ENCODE measurements at places on chromosomes 4 and X.

GRCh38 chr4:174156239-174156826, 127.1 kb downstream of the FBXO8 start:
- peak; percentile 27 for DNase-seq

DNA sequence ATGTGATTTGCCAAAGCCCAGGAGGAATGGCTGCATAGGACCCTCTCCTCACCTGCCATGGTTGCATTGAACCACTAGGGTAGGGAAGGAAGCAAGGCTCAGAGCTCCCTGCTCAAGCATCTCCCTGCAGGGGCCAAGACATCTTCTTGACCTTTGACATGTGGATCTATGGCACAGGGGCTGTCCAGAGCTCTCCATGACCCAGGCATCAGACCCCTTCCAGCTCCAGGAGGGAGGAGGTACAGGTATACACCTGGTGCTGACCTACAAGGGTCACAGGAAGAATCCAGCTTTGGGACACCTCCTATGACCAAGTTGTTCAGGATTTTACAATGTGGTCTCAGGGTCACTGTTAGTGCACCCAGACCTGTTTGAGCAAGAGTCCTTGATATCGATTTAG, 23.2 kb upstream of the ASMTL start:
- DNase-seq = no peak

GRCh38 chrX:103556963-103557612, 28.2 kb upstream of the TCEAL4 start:
- no peak for DNase-seq

- no peak for DNase-seq
These were observed 1037.8 kb downstream of the STPG2 start for GRCh38 chr4:97105347-97106099.

DNA sequence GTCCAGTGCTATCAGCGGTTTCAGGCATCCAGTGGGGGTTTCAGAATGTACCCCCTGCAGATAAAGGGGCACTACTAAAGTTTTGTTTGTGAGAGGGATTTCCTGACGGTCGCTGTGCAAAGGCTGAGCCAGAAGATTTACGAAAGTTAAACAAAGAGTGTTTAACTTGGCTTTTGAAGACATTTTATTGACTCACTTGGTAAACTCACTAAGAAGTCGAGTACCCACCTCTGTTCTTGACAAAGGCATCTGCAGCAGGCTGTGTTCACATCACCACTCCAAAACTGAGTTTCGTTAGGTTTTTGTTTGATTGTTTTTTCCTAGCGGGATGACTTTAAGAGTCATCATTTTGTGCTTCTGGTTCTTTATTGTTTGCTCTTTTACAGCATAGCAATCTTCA, 143.9 kb upstream of the TBL1X start:
- DNase-seq = no peak

DNA sequence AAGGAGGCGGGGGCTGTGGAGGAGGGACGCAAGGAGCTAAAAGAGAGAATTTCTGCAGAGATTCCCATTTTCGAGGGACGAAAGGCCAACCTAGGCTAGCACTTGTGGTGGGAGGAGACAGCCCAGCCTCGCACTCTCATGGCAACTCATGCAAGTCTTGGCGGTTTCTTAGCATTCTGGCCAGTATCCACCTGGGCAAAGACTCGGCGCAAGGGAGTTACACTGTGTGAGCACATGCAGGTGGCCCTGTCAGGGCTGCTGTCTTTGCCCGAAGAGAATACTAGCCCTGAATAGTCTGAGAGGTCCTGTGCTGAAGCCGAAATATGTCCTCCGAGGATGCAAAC, 15.5 kb downstream of the MCF2 start:
- no peak for DNase-seq

- DNase-seq = no peak
These were observed 1383.1 kb downstream of the C4orf33 start for GRCh38 chr4:130479020-130479419.

GRCh38 chrX:82711457-82711856, 796.6 kb upstream of the POU3F4 start:
- DNase-seq = no peak

GRCh38 chrX:12610079-12610478, 181.1 kb upstream of the PRPS2 start:
- no peak for DNase-seq

DNA sequence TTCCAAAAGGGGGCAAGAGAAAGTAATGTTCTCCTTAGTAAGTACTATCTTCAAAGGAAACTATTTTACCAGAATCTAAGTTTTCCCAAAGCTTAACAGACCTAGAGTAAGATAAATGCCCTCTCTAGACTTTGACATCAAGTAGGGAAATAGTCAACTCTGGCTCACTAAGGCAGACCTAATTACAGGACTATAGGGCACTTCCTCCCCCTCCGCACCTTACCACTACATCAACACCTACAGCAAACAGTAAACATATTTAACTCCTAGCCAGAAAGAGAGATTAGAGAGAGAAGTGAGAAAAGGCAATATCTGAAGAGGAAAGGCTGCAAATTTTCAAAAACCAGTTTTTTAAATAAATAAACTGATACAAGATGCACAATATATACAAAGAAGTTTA, 60.4 kb downstream of the CNOT6L start:
- DNase-seq = no peak

- DNase-seq = no peak
These were observed 943.6 kb downstream of the DMD start for GRCh38 chrX:32267796-32268195.

DNA sequence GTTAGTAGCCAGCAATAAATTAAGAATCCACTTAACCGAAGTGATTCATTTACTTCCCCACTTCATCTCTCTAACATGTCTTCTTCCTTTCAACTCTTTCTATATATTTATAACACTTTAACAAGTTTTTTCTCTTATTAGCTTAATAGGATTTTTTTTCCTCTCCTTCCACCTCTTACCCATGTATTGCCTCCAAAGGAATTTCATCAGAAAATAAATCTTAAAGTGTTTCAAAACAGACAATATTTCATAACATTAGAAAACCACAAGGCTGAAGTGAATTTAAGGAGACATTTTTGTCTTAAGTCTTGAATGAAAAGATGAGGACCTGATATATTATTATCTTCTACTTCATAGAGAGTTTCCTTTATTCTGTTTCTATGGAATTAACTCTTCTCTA, 101.5 kb downstream of the PDGFC start:
- DNase-seq = no peak

GRCh38 chr4:38078590-38079421, 118.6 kb downstream of the PTTG2 start:
- DNase-seq = no peak

DNA sequence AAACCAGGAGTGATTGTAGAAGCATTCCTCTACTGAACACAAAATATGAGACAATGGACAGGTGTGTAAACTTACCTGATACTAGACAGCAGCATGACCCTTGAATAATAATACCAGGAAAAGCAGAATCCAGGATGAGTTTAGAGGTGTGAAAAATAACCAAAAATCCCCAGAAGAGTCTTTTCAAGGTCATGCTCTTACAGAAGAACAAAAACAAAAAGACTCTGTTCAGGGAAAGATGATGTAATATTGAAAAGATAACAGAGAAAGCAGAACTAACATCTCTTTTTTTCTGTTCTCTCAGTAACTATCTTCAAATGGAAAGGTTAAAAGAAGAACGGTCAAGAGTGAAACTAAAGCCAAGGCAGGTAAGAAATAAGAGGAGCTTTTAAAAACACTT, 14.0 kb upstream of the ARHGAP10 start:
- no peak for DNase-seq

DNA sequence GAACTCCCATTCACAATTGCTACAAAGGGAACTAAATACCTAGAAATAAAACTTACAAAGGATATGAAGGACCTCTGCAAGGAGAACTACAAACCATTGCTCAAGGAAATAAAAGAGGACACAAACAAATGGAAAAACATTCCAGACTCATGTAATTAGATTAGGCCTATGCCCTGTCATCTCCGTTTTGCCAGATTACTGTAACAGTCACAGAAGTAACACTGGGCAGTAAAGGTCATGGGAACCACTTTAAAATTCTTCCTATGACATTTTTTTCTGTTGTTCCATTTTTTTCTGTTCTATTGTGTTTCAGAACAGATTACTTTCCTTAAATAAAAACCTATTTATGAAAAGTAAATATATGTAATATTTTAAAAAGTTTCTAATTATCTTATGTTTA, 199.4 kb upstream of the CENPE start:
- DNase-seq = no peak

DNA sequence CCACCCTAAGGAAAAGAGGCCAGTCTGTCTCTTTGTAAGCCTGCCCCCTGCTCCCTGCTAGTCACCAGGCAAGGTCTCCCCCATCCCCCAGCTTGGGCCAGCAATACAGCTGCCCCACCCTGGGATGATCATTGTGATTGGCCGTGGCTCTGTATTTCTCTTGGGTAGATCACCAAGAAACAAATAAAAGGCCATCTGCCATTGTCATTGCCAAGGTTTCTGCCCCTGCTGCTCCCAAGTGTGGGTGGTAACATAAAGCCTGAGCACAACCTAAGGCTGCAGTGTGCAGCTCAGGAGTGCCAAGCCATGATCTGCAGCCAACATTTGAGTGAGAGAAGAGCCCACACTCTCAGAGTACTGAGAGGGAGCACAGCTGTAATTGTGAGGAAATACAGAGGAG, 241.0 kb upstream of the POF1B start:
- DNase-seq = no peak

DNA sequence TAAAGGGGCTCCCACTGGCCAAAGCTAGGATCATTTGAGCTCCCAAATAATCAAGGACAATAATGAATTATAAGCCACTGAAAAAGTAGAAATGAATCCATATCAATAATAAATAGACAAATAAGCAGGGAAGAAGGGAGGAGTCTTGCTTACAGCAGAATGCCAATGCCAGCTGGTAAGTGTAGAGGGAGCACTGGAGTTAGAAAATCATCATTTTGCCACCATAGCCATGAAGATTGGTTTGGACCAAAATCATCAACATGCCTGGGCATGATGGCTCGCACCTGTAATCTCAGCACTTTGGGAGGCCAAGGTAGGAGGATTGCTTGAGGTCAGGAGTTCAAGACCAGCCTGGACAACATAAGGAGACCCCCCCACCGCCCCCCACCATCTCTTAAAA, 20.4 kb upstream of the SH3KBP1 start:
- DNase-seq = no peak

DNA sequence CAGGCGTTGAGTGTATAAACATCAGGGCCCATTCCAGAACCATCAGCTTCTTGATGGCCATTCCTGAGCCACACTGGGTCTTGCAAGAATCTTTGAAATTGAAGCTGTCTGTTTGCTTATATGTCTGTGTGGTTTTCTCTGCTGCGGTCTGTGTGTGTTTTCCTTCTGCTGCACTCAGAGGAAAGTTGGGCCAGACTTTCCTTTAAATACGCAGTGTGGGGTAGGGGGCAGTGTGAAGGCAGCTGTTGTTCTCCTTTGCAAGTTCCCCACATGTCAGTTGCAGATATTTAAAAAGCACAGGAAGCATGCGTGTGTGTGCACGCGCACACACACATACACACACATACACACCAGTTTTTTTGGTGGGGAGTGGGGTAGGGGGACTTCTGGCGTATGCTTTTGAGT, 32.1 kb downstream of the CCKAR start:
- DNase-seq = no peak

DNA sequence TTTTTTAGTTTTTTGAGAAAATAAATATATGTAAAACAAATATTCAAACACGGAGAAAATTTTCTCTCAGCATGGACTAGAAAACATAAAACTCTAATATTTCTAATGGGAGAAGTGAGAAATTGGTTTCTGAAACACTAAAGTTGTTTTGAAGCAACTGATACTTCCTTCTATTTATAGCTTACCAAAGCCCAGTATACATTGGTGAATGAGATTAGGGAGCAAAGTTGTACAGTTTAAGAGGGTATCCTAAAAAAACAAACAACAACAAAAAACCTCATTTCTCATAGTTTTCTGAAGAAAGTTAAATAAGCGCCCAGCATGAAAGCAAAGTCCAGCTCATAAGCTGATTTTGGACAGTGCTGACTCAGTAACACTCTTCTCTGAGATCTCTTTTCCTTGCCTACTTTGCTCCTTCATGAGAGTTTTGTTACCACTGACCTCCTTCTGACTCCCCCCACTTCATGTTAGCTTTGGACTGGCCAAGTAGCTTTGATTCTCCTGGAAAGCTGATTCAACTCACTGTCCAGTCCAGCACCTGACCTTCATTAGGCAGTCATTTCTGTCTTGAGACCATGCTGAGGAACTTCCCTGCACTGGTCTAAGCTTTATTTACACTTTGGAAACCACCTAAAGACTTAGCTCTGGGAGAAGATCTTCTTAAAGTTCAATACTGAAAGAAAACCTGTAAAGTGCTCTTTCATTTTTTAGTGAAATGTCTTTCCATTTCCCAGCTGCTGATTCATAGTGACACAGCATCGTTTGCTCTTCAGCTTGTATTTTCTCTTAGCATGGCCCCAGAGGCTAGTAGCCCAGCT, 21.8 kb upstream of the P2RY10 start:
- no peak for DNase-seq

DNA sequence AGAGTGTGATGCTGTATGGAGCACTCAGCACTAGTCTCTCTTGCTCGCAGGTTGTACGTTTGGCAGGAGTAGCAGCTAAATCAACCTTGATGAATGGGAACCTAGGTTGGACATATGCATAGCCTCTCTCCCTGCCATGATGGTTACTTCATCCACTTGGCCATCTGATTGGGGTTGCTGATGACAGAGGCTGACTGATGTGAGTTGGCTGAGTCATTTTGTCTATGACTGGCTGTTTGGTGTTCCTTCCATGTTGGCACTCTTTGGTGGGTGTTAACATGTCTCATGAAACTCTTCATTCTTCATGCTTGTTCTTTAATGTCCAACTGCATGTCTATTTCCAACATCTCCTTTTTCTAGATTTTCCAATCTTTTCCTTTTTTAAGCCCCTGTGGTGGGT, 31.6 kb upstream of the SPARCL1 start:
- no peak for DNase-seq

- DNase-seq = no peak
These were observed 196.8 kb upstream of the LEF1 start for GRCh38 chr4:108365551-108365950.

DNA sequence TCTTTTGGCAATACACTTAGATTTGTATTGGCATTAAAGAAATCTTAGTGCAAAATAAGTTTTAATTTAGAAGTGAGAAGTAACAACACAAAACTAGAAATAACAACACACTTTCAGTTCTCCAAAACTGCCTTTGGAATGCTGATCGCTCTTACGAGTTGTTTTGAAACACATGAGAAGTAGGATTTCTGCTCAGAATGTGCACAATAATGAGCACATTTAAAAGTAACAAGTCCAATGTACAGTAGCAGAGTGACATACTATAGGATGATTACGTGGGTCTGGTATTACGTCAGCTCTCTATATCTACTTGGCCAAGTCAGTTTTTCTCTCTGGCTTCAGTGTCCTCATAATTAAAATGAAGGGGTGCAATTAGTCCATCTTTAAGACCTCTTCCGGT, 164.8 kb downstream of the CHM start:
- DNase-seq = no peak

- DNase-seq = no peak
These were observed 394.4 kb upstream of the ADGRL3 start for GRCh38 chr4:60805500-60806313.

DNA sequence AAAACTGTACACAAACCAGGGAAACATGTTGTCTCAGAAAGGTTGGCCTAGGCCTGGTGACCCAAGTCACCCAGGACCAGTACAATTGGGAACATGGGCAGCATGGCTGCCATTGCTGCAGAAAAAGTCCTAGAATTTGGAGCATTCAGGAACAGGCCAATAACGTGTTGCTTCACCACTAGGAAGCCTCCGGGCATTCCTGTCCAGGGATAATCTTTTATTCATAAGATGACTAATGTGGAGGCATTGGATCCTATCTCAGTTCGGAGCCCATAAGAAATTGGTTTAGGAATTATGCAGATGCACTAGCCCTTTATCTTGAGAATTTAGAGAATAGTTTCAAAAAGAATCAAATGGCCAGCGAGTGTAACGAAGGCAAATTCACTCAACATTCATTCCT, 242.8 kb upstream of the NDST4 start:
- no peak for DNase-seq

Data from CD4-positive, alpha-beta T cell treated with Interleukin-21 for 1 hour (primary cell).